ENCODE measurements at places on chromosomes 13 and 19.

DNA sequence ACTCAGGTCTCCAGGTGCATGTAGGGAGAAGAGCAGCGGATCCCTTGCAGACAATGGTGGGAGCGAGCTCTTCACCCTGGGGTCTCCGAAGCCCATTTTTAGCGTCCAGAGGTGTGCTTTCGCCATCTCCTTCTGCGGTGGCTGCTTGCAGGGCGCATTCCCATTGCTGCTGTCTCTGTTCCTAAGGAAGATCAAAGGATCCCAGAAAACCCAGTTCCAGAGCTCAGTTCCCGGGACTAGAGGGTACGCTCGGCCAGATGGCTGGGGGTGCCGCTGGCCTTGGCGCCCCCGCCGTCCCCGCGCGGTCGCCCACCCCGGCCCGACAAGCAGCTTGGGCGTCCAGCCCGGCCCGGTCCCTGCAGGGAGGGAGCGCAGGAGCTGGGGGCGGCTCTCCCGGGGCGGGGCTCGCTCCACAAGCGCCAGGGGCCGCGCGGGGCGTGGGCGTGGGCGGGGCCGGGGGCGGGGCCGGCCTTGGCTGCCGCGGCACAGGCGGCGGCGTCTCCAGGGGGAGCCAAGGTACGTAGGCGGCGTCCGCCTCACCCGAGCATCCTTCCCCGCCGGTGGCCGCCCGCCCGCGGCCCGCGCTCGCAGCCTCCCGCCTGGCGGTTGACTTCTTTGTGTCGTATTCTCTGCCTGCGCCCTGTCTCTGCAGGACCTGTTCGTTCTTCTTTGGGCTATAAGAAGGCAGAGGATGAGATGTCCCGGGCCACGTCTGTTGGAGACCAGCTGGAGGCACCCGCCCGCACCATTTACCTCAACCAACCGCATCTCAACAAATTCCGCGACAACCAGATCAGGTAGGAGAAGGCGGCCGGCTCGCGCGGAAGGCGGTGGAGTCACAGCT lies 96.8 kb downstream of the ATP8A2 start:
- peak; percentile 42 for DNase-seq

DNA sequence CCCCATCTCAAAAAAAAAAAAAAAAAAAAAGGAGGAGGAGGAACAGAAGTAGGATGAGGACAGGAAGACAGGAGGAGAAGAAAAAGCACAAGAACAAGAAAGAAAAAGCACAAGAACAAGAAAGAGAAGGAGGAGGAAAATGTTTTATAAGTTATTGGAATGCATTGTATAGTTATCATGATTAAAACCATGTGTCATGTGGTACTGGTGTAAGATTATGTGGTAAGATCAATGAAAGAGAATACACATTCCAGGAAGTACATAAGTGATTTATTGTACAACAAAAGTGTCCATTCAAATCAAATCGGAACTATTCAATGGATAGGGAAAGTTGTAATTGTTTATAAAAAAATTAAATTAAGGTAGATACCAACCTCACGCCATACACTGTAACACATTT lies 167.7 kb downstream of the MZT1 start:
- DNase-seq: no peak

DNA sequence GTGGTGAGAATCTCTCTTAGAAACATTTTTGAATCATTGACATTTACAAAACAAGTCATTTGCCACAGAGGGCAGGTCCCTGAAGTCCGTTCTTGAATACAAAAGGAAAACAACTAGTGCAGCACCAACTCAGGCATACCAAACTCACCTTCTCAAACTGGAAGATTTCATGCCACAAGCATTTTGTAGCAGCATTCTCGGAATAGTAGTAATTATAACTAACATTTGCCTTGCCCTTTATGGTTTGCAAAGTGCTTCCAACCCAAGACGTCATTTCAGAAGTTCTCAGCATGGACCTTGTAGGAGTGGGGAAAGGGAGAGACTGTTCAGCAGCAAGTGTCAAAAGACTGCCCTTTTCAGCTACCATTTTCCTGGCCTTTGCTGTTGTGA lies 344.6 kb downstream of the RFC3 start:
- no peak for DNase-seq

DNA sequence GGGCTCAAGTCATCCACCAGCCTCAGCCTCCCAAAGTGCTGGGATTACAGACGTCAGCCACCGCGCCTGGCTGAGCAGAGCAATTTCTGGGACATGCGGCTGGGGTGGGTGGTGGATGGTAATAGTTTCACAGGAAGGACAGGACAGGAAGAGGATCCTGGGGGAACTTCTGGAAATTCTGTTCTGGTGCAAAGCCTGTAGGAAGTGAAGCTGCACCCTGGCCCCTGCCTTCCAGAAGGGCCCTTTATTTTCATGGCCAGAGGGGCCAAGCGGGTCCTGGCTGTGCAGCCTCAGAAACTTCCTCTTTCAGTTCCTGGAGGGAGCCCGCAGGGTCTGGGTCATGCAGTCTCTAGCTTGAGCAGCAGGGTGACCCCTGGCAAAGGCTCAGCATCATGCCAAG lies 15.7 kb downstream of the FEM1A start:
- DNase-seq: no peak

DNA sequence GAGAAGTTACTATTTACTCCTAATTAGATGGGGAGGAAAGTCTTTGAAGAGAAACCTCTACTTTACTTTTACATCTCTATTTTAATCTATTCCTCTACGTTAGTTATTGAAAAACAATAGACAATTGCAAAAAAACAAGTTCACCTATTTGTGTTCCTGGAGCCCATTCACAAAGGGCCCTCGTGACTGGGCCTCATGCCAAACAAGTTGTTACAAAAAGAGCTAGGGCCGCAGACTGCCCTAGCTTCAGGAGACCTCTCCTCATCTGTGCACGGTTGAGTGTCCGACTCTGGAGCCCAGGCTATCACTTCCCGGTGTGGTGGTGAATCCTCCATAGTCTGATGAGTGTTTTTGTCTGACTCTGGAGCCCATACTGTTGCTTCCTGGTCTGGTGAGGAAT lies 190.9 kb downstream of the ZNF486 start:
- no peak for DNase-seq

- DNase-seq: no peak
Measured at GRCh38 chr19:48499316-48500090, 12.1 kb downstream of the LMTK3 start.

DNA sequence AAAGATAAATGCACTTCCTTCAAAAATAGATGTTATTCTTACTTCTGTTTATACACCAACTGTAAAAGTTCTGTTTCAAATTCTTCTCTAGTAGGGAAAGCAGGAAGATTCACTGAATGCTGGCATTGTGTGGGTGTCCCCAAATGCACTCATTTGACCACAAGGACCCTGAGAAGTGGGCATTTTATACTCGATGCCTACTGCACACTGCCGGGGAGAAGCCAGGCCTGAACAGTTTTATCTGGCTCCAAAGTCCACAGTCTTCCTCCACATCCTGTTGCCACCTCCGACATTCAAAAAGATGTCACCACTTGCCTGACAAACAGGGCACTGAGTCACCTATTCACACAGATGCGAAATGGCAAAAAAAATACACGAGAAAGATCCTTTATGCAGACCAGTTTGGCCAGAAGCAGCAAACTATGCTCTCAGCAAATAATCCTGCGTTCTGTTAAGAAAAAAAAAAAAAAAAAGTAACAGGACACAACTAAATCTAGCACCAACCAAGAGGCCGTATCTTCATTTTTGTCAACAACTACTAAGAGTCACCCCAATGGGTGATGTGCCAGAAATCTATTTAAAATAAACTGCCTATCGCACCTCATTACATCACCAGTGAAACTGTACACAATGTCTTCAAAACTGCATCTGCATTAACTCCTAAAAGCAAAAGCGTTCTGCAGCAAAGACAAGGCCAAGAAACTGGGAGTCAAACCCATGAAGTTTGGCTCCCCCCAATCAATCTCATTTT lies 6.2 kb downstream of the ZC3H4 start:
- DNase-seq: no peak

DNA sequence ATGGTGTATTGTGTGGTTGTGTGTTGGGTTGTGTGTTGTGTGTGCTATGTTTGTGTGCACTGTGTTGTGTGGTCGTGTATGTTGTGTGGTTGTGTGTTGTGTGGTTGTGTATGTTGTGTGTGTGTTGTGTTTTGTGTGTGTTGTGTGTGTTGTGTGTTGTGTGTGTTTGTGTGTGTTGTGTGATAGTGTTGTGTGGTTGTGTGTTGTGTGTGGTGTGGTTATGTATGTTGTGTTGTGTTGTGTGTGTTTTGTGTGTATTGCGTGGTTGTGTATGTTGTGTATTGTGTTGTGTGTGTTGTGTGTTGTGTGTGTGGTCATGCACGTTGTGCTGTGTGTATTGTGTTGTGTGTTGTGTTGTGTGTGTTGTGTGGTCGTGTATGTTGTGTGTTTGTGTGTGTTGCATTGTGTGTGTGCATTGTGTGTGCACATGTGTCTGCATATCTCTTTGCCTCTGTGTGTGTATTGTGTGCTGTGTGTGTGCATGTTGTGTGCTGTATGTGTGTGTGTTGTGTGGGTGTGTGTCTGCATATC lies 2.9 kb downstream of the C3 start:
- no peak for DNase-seq

- no peak for DNase-seq
Measured at GRCh38 chr13:47461816-47462215, 539.3 kb downstream of the SUCLA2 start.

Measured in DMS 273 treated with DMSO at 0.1 percent for 48 hours (cell line).